ENCODE measurements at places on chromosomes 7 and 10. TPM values are rescaled to one million over a fixed set of nuclear protein-coding genes. Genes with fewer than 3 reads are reported as not detected.
A peak's percentile ranks its signal among the peaks of the same experiment; 100 is the strongest.

Gene C7orf33
- total RNA-seq = not detected

Gene AGAP5
- total RNA-seq = 5.4 TPM

Gene DEPP1
- 139 TPM for total RNA-seq

Gene HMX2
- not detected for total RNA-seq

Gene PNLIP
- total RNA-seq = not detected

Gene WEE2
- not detected for total RNA-seq

DNA sequence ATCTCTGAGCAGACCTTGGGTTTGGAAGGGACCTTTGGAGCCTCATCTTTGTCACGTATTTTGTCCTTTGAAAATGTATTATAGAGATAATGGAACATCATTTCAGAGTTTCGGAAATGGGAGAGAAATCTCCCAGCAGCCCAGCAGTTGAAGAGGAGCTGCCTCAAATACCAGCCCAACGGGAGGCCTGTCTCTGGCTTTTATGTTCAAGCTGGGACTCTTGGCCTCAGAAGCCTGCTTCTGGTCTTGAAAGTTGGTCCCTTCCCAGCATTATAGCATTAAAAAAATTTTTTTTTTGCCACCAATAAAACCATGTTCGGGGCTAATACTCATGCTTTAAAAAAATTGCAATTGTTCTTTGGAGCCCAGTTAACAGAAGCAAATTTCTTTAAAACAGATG is 73.4 kb upstream of the CTBP2 start:
- H3K27ac ChIP-seq = no peak overlapping the region
- no peak overlapping the region for H3K4me3 ChIP-seq
- no peaks in the 10 kb centered on the region for H3K36me3 ChIP-seq
- H3K4me1 ChIP-seq = no peaks in the 10 kb centered on the region

DNA sequence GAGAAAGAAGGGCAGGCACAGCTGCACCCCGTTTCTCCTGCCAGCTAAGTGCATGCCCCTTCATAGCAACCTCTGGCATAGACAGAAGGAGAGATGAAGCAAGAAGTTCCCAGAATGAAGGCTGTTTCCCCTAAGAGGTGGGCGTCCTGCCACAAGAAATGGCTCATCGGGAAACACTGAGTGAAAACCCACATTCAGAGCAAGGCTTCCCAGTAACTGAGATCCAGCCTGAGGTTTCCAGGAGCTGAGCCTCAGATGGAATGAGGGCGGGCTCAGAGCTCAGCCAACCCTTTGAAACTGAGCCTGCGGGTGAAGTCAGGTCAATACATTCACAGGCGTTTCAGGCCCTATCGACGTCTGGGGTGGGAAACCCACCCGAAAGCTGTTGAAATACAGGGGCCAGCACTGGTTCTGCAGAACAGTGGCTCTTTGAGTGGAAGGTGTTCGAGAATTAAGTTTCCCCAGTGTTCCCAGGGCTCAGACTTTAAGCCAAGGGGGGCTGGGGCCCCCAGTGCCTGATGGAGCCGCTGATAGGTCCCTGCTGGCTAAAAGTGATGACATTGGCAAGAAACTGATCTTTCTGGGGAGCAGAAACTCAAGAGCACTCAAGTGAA is 510.2 kb downstream of the RPS24 start:
- DNase-seq = peak; percentile 36
- no peaks in the 10 kb centered on the region for H3K27me3 ChIP-seq
- H3K36me3 ChIP-seq = no peaks in the 10 kb centered on the region
- H3K27ac ChIP-seq = peak overlapping the region; percentile 83
- H3K4me1 ChIP-seq = no peaks in the 10 kb centered on the region

- no peak overlapping the region for H3K27ac ChIP-seq
- no peak for DNase-seq
- H3K4me3 ChIP-seq = no peak overlapping the region
These were observed 361.8 kb downstream of the GATA3 start for GRCh38 chr10:8416192-8416701.

- DNase-seq = no peak
- H3K27ac ChIP-seq = peak overlapping the region; percentile 55
- no peaks in the 10 kb centered on the region for H3K27me3 ChIP-seq
- peaks cover 21% of the 10 kb centered on the region for H3K36me3 ChIP-seq
- H3K4me3 ChIP-seq = no peak overlapping the region
These were observed 1.8 kb downstream of the UFSP1 start for GRCh38 chr7:100887516-100888290.

DNA sequence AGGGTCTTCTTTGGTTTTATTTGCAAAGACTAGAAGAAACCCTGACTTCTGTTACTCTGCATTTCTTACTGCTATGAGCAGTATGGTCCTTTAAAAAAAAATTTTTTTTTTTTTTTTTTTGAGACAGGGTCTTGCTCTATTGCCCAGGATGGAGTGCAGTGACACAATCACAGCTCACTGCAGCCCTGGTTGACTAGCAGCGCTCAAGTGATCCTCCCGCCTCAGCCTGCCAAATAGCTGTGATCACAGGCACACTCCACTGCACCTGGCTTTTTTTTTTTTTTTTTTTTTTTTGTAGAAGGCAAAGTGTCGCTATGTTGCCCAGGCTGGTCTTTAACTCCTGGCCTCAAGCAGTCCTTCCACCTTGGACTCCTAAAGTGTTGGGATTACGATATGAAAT is 17.4 kb downstream of the CNNM2 start:
- H3K27me3 ChIP-seq = no peaks in the 10 kb centered on the region
- H3K4me3 ChIP-seq = no peak overlapping the region
- H3K4me1 ChIP-seq = no peaks in the 10 kb centered on the region
- no peak overlapping the region for H3K27ac ChIP-seq
- DNase-seq = no peak
- H3K36me3 ChIP-seq = no peaks in the 10 kb centered on the region

DNA sequence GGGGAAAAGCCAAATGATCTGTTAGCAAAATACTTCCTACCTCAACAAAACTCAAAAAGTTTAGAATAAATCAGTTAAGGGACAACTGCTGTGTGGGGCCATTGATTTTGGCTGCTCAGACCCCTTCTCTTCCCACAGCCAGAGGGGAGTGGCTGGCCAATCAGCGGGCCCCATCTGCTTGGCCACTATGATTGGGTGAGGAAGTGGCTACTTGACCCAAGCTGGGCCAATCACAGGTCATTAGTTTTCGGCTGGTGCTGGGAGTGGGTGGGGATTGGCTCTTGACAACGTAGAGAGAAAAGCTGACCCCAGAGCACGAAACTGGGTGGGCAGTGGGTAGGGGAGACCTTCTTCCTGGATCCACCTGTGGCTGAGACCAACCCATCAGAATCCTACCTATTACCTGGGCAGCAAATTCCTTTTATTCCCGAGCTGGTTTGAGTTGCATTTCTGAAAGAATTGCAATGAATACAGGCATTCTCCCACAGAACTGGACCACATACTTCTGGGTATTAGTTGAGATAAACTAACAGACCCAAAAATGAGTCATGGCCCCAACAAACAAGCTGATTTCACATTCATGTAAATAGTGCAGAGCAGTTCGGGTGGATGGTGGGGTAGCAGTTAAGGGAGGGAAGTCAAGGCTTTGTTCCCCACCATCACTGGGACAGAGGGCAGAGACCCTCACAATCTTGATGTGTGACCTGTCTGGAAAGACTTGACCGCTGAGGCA is 35.6 kb upstream of the HMX3 start:
- H3K27me3 ChIP-seq = peaks cover 13% of the 10 kb centered on the region
- H3K36me3 ChIP-seq = no peaks in the 10 kb centered on the region
- H3K4me3 ChIP-seq = no peak overlapping the region
- H3K27ac ChIP-seq = no peak overlapping the region
- no peaks in the 10 kb centered on the region for H3K4me1 ChIP-seq

- no peaks in the 10 kb centered on the region for H3K36me3 ChIP-seq
- H3K27ac ChIP-seq = no peak overlapping the region
- no peak for DNase-seq
- no peaks in the 10 kb centered on the region for H3K27me3 ChIP-seq
- no peak overlapping the region for H3K4me3 ChIP-seq
These were observed 603.2 kb downstream of the LRMDA start for GRCh38 chr10:76034353-76035205.

GRCh38 chr7:45650404-45651394 is 76.5 kb downstream of the ADCY1 start:
- H3K36me3 ChIP-seq = no peaks in the 10 kb centered on the region
- H3K27me3 ChIP-seq = no peaks in the 10 kb centered on the region
- no peak overlapping the region for H3K4me3 ChIP-seq
- no peak overlapping the region for H3K27ac ChIP-seq
- no peak for DNase-seq

- H3K27ac ChIP-seq = no peak overlapping the region
- H3K4me1 ChIP-seq = no peaks in the 10 kb centered on the region
- no peaks in the 10 kb centered on the region for H3K36me3 ChIP-seq
- DNase-seq = no peak
- no peak overlapping the region for H3K4me3 ChIP-seq
- no peaks in the 10 kb centered on the region for H3K27me3 ChIP-seq
These were observed 38.0 kb downstream of the USP6NL start for GRCh38 chr10:11573497-11573896.

DNA sequence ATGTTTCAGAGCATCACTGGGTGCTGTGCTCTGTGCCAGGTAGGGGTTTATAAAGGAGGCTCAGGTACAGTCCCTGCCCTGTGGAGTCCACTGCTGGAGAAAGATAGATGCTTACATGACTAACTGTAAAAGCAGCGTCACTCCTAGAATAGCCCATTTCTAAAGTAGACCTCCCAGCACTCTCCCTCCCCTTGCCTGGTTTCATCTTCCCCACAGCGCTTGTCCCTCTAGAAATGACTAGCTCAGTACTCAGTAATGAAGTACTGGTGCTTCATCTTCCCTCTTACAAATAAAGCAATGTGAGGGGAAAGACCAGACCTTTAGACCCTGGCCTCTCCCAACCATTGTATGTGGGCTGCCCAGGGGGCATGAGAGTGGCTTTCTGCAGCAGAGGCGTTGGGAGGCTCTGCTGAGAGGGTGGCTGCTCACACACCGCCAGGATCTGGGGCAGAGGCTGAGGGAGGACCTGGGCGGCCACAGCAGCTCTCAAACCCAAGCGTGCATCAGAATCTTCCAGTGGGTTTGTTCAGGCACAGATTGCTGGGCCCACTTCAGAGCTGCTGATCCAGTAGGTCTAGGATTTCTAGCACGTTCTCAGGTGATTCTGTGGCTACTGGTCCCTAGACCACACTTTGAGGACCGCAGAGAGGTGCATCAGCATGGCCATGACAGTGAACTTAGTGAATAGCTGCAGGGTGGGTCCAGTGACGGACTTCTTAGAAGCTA is 110.3 kb upstream of the ANLN start:
- H3K27me3 ChIP-seq = no peaks in the 10 kb centered on the region
- no peaks in the 10 kb centered on the region for H3K4me1 ChIP-seq
- DNase-seq = no peak
- H3K4me3 ChIP-seq = no peak overlapping the region
- H3K36me3 ChIP-seq = no peaks in the 10 kb centered on the region

DNA sequence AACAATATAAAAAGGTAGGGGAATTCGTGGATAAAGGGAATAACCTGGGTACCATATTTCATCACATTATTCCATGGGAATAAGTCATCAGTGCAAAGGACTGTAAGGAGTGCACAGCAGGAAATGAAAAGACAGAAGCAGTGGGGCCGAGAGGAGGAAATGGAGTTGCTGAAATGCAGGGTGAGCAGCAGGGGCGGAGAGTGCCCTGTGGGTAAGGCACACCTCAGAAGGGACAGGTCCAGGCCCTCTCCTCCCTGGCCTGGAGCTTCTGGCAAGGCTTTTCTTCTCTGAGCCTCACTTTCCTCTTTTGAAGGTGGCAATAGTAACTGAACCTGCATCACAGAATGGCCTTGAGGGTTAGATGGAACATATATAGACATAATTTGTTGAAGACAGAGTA is 26.2 kb downstream of the IKZF1 start:
- no peaks in the 10 kb centered on the region for H3K36me3 ChIP-seq
- H3K4me1 ChIP-seq = no peaks in the 10 kb centered on the region
- H3K27me3 ChIP-seq = no peaks in the 10 kb centered on the region

GRCh38 chr10:13351340-13351915 is 3.3 kb upstream of the SEPHS1 start:
- no peaks in the 10 kb centered on the region for H3K36me3 ChIP-seq
- no peaks in the 10 kb centered on the region for H3K27me3 ChIP-seq
- H3K4me3 ChIP-seq = no peak overlapping the region
- DNase-seq = no peak

GRCh38 chr10:34637418-34637911 is 177.6 kb downstream of the PARD3 start:
- H3K27me3 ChIP-seq = no peaks in the 10 kb centered on the region
- no peaks in the 10 kb centered on the region for H3K4me1 ChIP-seq
- H3K36me3 ChIP-seq = no peaks in the 10 kb centered on the region
- no peak overlapping the region for H3K27ac ChIP-seq

DNA sequence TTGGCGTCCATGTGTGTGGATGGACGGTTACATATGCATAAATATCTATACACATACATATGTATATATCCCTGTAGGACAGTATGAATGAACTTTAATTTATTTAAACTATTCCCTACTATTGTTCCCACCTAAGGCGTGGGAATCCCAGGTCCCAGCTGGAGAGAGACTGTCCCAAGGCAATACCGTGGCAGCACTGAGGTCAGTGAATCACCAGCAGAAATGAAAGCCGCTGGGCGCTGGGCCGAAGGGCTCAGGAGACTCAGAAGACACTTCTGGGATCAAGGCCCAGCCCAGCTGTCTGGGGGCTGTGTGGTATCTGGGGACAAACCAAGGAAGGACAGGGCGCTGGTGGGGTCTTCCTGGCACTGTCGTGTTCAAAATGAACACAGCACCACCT is 49.6 kb upstream of the MYL10 start:
- no peak overlapping the region for H3K4me3 ChIP-seq
- H3K27me3 ChIP-seq = no peaks in the 10 kb centered on the region
- no peaks in the 10 kb centered on the region for H3K36me3 ChIP-seq
- DNase-seq = no peak
- H3K4me1 ChIP-seq = no peaks in the 10 kb centered on the region

DNA sequence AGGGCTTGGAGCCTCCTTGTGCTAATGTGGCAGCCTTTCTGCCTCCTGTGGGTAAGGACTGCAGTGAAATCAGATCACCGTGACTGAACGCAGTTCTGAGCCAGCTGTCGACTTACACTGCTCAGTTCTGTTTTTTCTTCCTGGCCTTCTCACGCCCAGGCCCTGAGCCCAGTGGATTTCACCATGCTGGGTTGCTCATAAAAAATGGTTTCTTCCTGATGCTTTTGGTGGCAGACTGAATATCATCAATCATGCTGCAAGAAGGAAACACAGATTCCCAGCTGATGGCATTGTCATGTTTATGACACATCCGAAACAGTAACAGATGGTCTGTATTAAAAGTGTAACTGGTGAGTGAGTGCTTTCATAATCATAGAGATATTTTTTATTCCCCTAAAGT is 389.6 kb downstream of the GALNT17 start:
- no peak overlapping the region for H3K4me3 ChIP-seq
- H3K36me3 ChIP-seq = no peaks in the 10 kb centered on the region
- H3K27ac ChIP-seq = no peak overlapping the region

DNA sequence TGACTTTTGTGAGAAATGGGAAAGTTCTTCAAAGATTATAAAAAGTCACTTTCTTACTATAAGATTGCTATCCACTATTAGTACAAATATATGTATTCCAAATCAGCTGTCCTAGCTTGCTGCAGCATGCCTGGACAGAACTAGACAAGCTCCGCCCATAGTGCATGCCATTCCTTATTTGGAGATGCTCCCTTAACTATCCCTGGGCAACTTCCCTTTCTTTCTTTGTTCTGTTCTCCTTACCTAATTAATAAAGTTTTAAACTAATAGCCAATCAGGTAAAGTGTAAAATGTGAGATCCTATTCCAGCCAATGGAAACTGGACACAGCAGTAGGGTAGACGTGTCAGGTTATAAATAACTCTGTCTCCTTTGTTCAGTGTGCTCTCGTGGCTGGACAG is 281.9 kb downstream of the CAMK1D start:
- no peak for DNase-seq
- no peaks in the 10 kb centered on the region for H3K4me1 ChIP-seq
- no peak overlapping the region for H3K4me3 ChIP-seq

Measured in breast epithelium (tissue), 4 donors.